ENCODE measurements at places on chromosomes 1 and 21.

GRCh38 chr1:12469493-12469892, 148.5 kb downstream of the DHRS3 start:
- no peak for DNase-seq

GRCh38 chr1:38101037-38101785, 54.6 kb upstream of the POU3F1 start:
- no peak for DNase-seq

DNA sequence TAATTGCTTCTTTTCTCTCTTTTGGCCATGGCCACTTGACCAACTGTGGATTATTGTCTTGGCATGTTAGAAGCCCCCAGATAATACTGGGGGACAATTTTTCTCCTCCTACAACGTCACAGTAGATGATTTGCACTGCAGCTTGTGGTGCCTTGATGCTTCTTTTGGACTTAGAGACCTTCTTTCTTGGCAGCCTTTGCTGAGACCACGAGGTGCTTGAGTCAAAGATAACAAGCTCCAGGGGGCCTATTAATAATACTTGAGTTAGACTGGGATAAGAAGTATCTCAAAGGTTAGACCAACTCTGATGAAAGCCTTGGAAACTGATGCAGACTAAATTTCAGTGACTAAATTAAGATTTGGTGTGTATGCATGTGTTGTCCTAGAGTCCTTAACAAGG, 3.2 kb downstream of the PPP1R12B start:
- no peak for DNase-seq

- DNase-seq, result no peak
Observed at GRCh38 chr21:38787461-38788274, 18.1 kb upstream of the ETS2 start.

DNA sequence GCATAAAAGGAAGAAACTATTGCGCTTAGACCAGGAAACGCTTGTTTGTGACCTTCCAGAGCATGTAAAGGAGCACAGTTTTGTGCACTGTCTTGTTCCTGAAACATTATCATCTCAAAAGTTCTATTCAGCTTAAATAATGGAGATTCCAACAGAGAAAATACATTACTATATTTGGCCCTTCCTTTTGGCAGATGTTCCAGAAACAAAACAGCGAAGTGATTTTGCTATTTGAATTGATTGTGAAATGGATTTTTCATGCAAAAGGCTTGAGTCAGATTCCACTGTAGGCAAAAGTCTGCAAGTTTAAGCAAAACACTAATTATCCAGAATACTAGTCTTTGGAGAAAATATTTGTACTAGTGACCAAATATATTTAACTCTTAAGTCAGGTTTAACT, 80.3 kb upstream of the PTBP2 start:
- peak; percentile 27 for DNase-seq

- no peak for DNase-seq
Observed at GRCh38 chr1:232213928-232214327, 416.0 kb downstream of the SIPA1L2 start.

DNA sequence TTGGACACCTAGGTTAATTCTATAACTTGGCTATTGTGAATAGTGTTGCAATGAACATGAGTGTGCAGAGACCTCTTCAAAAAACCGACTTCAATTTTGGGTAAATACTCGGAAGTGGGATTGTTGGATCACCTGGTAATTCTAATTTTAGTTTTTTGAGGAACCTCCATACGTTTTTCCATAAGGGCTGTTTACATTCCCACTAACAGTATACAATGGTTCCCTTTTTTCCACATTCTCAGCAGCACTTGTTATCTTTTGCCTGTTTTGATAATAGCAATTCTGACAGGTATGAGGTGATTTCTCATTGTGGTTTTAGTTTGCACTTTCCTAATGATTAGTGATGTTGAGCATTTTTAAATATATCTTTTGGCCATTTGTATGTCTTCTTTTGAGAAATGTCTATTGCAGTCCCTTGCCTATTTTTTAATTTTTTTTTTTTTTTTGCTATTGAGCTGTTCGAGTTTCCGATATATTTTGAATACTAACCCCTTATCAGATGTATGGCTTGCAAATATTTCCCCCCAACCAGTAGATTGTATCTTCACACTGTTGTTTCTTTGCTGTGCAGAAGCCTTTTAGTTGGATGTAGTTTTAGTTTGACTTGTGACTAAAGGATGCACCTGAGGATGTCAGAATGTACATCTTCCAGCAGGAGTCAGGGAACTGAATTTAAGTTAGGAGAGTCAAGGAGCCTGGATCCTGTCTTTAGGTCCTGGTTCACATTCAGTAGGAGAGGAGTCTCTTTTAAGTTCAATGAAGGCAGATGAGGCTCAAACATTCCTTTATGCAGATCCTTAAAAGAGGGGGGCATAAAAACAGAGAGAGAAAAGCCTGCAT, 120.0 kb downstream of the S1PR1 start:
- DNase-seq, result no peak

Measured in fibroblast of the conjunctiva (primary cell).